Ureter (tissue), 1 donor: ENCODE measurements at places on chromosomes 4 and X. TPM values are rescaled to one million over a fixed set of nuclear protein-coding genes. Genes with fewer than 3 reads are reported as not detected.

DNA sequence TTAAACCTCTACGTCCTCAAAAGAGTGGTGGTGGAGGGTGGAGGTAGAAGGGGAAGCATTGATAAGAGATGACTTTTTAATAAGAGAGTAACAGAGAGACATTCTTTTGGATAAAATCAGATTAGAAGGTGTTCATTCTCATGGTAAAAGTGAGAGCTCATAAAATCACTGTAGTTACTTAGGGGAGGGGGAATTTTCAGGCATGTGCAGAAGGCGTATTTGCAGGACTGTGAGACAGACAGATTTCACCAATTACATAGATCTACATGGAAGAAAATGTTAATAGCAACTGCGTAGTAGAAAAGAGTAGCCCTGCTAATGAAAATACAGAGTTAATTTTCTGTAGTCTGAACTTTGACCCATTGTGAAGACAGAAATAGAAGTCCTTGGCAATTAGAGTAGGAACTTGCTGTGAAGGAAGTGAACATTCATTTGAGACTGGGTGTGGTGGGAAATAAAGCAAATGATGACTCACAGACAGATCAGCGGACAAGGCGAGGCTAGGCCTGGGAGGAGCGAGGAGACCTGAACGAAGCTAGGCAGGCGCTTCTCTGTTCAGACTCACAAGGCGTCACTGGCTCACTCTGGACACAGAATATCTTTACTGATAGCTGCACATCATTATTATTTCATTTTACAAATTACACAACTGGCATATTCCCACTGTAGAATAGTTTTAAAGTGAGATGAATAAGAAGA, 57.2 kb upstream of the FAM9C start:
- DNase-seq, result peak; percentile 77

DNA sequence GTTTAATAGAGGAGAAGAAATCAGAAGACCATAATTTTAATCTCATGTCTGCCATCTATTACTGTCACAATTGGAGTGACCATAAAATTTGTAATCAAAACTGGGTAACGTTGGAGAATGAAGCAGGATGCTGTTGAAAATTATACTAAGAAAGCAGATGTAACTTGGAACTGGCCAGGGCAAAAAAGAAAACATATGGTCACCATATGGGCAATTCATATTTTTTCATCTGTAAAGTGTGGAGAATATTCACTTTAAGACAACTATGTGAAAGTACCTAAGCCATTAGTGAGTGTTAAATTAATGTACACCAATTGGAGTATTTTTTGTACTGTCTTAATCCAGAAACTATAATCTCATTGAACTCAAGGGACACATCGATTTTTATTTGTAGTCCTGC, 1008.0 kb downstream of the GLUD2 start:
- DNase-seq, result no peak

DNA sequence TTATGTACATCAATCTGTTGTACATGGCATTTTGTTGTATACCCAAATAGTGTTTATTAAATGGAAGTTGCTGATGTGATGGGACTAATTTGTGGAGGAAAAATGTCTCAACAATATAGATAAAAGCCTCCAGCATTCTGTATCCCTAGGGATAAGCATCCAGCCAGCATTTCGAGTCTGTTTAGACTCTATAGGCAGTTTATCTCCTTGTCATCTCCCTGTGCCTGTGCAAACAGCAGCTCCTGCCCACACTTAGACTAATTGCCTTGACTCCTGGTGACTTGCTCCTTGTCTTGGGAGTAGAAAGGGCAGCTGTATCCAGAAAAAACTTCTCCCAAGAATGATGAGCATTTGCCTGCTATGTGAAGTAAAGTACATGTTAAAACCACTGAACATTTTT, 83.8 kb downstream of the DOCK11 start:
- DNase-seq, result no peak

GRCh38 chr4:157220371-157220881, at the start of gene GRIA2:
Gene GRIA2, plus strand, starts transcription at chr4:157220728. Its CDS starts 315 bp downstream, at chr4:157221043.
- DNase-seq, result no peak

DNA sequence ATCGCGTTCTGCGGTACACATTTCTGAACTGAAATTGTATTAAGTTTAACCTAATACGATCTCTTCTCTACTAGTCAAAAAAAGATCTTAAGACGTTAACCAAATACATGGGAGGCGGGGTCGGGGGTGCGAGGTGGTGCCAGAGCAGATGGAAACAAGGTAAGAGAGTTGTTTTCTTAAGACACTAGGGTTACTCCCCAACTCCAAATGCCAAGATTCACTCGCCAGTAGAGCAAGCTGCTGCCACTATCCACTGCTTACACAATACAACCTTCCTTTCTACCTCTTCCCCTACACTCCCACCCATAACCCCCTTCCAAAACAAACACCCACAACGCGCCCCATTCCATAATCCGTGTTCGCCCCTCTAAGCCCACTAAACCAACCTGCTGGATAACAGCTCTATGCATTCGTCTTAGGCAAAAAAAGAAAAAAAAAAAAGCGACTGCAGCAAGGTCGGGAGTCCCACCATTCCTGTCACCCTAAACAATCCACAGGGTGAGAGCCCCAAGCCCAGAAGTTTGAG, 1.3 kb downstream of the LCORL start:
- DNase-seq, result no peak

DNA sequence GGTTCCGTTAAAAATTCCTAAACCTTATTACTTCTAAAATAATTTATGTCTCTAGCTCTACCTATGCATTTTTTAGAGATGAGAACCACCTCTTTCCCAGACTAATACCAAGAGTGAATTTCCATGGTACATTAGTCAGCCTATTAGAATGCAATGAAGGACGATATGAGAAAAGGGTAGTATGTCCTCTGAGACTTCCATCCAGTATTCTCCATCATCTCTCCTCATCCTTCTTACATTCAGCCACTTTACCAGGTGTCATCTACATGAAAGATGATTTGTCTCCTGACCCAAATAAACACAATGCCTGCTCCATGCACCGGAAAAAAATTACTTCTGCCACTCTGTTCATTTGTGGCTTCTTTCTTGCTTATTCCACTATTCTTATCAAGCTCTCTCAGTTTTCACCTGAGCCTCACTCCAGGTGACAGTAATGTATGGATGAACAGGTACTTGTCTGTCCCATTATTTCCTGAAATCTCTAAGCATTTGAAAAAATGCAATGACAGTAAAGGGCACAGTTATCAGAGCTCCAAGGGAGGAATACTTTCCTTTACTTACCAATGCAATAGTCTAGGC, 97.9 kb downstream of the MAB21L2 start:
- DNase-seq, result no peak

- no peak for DNase-seq
Observed at GRCh38 chrX:8607326-8607725, 124.6 kb downstream of the ANOS1 start.

- no peak for DNase-seq
Observed at GRCh38 chrX:101171883-101172400, 47.6 kb upstream of the DRP2 start.

- DNase-seq, result no peak
Observed at GRCh38 chr4:154478128-154478527, 13.5 kb downstream of the DCHS2 start.

- no peak for DNase-seq
Observed at GRCh38 chrX:64977830-64978229, 1.6 kb upstream of the ZC4H2 start.

NKX3-2 gene
- not detected for total RNA-seq

SRPX gene
- total RNA-seq, result 46.1 TPM

RAP2C gene
- 18.6 TPM for total RNA-seq
